Ovary (tissue), 10 donors: ENCODE measurements at places on chromosomes 5 and 9.

DNA sequence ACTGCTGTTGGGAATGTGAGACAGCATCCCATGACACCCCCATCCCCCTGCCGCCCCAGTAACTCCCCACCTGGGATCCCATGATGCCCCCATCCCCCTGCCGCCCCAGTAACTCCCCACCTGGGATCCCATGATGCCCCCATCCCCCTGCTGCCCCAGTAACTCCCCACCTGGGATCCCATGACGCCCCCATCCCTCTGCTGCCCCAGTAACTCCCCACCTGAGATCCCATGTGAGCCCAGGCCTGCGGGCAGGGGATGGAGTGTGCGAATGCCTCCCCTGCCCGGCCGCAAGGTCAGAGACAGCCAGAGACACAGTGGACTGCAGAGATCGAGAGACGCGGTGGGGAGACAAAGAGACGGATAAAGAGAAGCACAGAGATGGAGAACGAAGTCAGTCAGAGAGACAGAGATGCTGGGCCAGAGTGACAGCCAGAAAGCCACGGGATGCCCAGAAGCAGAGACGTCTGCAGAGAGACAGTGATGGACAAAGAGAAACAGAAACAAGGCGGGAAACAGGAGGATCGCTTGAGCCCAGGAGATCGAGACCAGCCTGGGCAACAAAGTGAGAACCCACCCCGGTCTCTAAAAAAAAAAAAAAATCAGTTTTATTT, 992 bp downstream of the SH2D3C start:
- no peak for DNase-seq

GRCh38 chr5:157327771-157328170, 61.8 kb downstream of the CYFIP2 start:
- no peak for DNase-seq

GRCh38 chr9:93657331-93658111, 81.1 kb downstream of the PHF2 start:
- DNase-seq, result no peak

- no peak for DNase-seq
These were observed 273.1 kb upstream of the IRX2 start for GRCh38 chr5:3024554-3024953.

GRCh38 chr5:17340819-17341218, 123.4 kb downstream of the BASP1 start:
- DNase-seq, result no peak

DNA sequence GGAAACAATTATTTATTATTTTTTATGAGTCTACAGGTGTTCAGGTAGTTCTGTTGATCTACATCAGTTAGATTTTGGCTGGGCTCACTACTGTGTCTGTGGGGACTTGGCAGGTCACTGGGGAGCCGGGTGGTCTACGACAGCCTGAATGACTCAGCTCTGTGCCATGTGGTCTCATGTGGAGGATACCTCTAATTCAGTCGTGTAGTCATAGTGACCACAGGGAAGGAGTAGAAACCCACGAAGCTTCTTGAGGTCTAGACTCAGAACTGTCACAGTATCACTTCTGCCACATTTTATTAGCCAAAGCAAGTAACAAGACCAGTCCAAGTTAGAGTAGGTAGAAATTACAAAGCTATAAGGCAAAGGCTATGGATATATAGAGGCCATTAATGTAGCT, 64.7 kb upstream of the GRAMD2B start:
- no peak for DNase-seq

DNA sequence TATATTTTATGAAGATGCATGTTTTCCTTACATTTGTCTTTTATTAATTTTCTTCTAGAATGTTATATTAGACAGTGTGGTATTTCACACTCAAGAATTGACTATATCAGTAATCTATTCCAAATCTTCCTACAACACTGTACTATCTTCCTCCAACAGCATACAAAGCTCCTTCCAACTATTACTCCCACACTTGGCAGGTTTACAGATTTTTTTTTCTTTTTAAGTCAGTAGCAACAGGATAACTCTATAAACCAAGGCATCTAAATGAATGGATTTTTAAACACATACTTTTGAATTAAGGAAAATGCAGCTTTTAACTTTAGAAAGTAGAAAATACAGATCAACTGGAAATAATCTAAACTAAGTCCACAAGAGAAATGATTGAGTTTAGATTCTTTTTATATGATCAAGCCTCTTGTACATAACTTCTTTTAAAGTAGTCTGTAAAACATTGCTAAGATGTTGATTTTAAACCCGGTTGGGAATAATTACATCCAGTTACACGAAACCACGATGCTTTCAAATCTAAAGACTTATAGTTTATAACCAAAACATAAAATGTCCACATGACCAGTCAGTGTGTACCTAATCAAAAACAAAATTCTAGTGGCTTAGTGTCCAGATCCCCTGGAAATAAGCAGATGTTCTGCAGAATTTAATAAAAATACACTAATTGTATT, 281.6 kb downstream of the ADAMTS6 start:
- no peak for DNase-seq

DNA sequence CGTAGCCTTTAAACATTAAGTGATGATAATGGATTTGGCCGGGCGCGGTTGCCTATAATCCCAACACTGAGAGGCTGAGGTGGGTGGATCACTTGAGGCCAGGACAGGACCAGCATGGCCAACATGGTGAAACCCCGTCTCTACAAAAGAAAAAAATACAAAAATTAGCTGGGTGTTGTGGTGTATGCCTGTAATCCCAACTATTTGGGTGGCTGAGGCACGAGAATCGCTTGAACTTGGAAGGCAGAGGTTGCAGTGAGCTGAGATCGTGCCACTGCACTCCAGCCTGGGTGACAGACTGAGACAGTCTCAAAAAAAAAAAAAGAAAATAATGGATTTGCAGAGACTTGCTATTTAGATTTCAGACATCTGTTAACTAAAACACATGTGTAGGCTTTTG, 9.2 kb upstream of the MATR3 start:
- no peak for DNase-seq

GRCh38 chr5:149552553-149553160, 1.4 kb upstream of the CSNK1A1 start:
- DNase-seq, result peak; percentile 50

DNA sequence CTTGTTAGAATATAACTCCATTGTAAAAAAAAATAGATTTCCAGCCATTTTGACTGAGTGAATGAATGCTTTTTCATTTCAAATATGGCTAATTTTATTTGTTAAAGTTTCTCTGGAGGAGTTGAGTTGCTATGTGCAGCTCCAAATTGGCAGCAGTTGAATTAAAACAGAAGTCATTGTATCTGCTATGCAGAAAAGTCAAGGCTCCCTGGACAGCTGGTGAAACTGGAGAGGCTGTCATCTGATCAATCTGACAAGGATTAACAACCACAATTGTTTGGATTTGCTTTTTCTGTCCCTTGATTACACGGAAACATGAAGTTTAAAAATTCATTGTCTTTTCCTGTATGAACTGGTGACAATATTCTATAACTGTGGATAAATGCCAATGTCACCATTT, 713.9 kb downstream of the EFNA5 start:
- DNase-seq, result no peak

DNA sequence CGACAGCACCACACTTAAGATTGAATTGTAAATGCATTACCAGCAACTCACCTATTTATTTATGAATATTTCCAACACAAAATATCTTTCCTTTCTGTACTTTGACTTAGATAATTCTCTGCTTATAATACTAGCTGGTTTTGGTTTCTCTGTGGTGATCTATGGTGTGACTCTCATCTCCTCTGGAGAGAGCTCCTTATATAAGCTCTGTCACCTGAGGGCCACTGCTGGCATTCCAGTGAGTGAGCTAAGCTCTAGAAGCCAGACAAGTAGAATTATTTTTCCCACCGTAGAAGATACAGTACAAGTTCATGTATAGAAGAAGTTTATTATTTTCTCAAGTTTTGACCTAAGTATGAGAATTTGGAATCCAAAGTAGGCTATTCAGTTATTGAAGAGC, 111.5 kb downstream of the CDC42SE2 start:
- DNase-seq, result no peak

DNA sequence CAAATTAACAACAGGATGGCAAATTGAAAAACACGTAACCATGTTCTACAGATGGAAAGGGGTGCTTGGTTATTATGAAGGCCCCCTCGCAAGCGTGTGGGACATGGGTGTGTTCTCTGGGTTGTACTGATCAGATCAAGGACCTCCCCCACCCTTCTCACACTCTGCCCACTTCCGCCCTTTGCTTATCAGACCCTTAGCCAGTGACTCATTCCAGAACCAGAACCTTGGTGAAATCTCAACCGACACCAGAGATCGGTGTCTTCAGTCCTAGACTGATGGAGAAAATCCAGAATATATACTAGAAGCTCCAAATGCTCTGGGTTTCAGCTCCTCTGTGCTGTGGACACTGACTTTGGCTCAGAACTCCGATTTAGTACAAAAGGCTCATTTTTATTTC, 64.9 kb downstream of the PTTG1 start:
- DNase-seq, result no peak

DNA sequence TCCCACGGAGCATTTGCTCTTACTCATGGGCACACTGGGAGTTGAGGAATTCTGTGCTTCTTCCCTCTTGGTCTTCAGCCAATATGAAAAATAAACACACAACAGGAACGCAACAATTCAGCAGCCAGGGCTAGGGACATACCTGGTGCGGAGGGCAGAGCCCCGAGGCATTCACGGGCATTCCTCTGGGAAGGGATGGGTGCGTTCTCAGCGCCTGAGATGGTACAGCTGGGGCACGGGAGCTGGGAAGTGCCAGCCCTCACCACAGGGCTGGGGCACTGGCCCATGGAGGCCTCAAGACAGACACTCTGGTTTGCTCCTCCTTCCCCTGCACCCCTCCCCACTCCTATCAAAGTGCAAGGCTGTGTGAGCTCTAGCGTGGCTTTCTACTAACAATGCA, 2.1 kb downstream of the SLC6A3 start:
- no peak for DNase-seq

DNA sequence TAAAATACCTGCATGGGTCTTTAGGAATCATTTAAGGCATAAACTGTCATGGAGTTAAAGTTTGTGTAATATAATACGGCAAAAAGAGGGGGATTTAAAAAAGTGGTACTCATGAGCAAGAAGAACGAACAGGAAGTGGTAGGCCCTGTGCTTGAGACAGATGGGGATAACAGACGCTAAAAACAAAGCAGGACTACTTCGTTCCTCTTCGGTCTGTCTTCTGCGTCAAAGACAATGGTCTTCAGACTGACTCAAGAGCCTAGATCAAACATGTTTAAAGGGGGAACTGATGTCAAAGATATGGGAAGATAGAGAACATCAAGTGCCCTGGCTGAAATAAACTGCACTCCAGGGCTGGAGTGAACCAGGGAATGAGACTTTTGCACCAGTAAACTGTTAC, 59.8 kb upstream of the RFX3 start:
- DNase-seq, result no peak

DNA sequence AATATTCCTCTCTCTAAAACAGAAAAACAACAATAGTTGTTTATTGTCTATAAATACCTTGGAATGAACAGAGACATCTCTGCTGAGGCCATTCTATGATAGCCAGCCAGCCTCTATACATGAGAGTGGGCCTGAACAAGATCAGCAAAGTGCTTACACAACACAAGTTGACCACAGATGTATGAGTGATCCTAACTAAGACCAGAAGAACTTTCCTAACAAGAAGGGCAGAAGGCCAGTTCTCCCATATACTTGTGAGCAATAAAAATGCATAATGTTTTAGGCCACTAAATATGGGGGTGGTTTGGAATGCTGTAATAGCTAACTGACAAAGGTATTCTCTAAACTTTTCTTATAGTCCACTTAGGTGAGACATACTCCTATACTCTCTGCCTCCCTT, 345.7 kb downstream of the SPATA31D1 start:
- DNase-seq, result no peak

GRCh38 chr5:2914981-2915484, 163.6 kb upstream of the IRX2 start:
- DNase-seq, result no peak

DNA sequence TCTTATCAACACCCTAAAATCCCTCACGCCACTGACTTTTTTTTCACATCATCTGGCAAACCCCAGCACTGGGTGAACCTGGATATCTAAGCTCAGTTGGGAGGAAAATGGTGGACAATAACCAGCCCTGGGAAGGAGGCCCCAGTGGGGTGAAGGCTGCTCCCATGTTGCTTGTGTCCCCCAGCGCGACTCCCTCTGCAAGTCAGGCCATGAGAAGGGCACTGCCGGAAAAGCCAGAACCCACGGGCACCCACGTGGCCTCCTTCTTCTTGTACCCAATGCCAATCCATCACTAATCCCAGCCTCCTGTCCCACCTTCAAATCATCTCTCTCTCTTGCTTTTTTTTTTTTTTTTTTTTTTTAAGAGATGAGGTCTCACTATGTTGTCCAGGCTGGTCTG, 11.4 kb downstream of the CORO2A start:
- no peak for DNase-seq

DNA sequence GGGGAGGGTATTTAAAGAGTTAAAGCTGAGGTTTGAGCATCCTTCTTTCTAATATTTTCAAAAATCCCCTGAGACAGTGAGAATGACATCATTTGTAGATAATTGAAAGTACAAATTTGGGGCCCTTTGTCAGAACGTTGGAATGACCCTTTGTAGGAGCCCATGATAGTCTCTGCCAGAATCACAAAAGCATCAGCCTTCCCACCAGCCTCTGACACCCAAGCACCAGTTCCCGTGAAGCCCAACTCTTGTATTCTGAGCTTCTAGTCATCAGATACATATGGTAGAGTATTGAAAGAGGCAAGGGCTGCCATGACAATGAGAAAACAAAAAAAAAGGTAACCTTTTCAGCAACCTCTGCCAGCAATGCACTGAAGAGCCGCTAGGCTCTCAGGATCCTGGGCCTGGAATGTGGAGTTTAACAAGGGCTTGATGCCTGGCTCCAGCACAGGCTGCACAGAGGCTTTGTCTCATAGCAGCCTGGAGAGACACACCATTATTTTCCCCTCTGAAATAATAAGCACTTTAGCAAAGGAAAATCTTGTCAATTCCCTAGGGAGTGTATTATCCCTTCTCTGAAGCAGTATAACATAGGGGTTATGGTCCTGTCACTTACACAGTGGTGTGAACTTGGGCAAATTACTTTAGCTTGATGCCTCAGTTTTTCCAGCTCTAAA, 114.4 kb downstream of the ZNF608 start:
- no peak for DNase-seq

DNA sequence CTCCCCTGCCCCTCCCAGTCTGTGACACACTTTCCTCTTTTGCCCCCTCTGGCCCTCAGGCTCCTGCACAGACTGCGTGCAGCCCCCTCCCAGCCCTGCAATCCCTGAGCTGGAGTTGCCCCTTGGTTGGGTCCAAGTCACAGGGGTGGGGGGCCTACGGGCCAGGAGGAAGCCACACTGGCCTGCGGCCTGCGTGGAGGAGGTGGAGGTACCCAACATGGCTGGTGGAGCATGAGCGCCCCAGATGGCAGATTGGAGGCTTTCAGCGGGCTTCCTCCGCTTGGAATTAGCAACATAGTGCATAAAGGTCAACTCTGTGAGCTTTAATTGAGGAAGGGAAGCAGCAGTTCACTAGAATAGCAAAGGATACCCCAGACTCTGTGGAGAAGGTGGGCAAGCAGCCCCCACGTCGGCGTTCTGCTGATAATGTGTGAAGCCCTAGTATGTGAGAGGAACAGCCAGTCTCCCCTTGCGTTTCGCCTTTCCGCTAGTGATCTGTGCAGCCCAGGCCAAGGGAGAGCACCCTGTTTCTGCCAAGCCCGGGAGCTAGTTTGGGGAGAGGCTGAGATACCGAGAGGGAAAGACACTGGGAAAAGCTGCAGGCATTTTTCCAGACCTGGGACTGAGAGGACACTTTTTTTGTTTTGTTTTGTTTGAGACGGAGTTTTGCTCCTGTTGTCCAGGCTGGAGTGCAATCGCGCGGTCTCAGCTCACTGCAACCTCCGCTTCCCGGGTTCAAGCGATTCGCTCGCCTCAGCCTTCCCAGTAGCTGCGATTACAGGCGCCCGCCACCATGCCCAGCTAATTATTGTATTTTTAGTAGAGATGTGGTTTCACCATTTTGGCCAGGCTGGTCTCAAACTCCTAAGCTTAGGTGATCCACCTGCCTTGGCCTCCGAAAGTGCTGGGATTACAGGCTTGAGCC, 35.3 kb upstream of the MACIR start:
- no peak for DNase-seq
